ENCODE measurements at places on chromosomes 5 and 9.

- no peak for DNase-seq
These were observed 7.3 kb downstream of the PCDH1 start for GRCh38 chr5:141870871-141871270.

DNA sequence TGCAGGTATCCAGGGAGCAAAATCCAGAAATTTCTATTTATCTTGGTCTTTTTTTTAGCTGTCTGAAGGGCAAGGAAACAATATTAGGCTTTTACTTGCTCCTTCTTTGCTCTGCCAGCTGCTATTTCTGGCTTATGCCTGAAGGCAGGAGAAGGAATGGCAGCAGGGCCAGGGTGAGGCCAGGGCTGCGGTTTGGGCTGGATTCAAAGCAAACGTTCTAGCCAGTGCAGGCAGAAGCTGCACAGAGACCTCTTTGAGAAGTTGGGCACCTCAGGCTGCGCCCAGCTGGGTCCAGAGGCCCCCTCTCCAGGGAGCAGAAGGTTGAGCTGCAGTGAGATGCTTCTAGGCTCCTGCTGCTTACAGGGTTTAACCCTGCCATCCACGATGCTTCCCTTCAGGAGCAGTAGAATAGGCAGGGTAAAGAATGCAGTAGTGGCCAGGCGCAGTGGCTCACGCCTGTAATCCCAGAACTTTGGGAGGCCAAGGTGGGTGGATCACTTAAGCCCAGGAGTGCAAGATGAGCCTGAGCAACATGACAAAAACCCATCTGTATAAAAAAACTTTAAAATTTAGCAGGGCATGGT lies 201.2 kb downstream of the ADCY2 start:
- no peak for DNase-seq

DNA sequence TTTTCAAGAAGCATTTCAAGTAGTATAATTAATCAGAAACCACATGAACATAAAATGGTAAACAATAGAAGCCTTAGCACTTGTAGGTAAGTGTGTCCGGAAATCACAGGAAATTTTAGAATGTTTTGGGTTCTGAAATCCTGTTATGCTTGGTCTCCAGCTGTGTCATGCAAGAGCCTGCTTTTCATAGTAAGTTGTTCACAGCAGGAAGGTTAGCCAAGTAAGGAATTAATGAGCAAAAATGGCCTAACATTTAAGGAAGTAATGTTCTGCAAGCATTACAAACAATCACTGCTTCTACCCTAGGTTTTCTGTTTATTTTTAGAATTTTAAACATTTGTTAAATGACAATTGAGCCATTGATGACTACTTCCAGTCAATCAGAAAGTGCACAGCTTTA lies 669.5 kb downstream of the SLCO4C1 start:
- DNase-seq: no peak

- no peak for DNase-seq
These were observed 33.7 kb downstream of the NIM1K start for GRCh38 chr5:43225649-43226245.

- DNase-seq: no peak
These were observed 206.2 kb downstream of the DCP2 start for GRCh38 chr5:113182658-113183344.

- no peak for DNase-seq
These were observed 42.3 kb downstream of the SNCAIP start for GRCh38 chr5:122354293-122354692.

GRCh38 chr9:134219646-134220060 lies 55.3 kb upstream of the RNU6ATAC start:
- DNase-seq: no peak

- DNase-seq: no peak
These were observed 75.6 kb upstream of the RASEF start for GRCh38 chr9:83138422-83139135.

GRCh38 chr5:137646761-137647160 lies 89.1 kb downstream of the KLHL3 start:
- DNase-seq: no peak

DNA sequence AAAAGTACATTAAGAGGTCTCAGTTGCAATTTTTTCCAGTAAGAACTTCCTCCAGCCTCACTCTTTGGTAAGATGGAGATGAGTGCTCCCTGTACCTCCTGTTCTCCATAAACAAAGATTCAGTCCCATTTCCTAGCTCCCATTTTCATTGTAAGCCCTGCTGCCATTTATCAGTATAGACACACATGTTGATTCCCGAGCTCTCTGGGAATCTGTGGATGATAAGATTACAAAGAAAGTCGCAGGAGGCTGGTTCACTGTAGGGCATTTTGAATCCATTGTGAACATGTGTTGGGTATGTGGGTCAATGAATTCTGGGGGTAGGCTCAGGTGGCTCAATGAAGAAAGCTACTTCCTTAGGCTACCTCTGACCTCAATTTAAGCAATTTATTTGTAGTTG lies 36.7 kb downstream of the RGMB start:
- DNase-seq: no peak

GRCh38 chr5:133742431-133742988 lies 130.2 kb upstream of the FSTL4 start:
- DNase-seq: no peak
